ENCODE measurements at places on chromosomes 4 and X.

DNA sequence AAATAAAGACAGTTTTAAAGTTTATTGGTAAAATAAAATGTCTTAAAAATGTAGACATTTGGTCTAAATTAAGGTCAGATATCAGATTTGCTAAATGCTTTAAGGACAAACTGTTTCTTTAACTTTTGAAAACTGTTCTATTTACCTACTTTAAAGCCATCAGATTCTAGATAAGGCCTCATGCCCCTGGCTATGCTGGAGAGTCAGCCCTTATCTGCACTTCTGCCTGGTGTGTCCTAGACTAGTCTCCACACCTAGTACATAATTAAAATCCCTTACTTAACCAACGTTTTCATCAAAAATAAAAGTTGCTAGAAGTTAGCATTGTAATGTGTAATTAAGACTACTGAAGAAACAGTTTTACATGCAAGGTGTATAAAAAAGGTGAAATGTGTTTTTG, 25.6 kb downstream of the HSD17B11 start:
- no peak for DNase-seq

- DNase-seq = peak; percentile 96
Observed at GRCh38 chrX:45668686-45669443, 468.2 kb upstream of the DIPK2B start.

DNA sequence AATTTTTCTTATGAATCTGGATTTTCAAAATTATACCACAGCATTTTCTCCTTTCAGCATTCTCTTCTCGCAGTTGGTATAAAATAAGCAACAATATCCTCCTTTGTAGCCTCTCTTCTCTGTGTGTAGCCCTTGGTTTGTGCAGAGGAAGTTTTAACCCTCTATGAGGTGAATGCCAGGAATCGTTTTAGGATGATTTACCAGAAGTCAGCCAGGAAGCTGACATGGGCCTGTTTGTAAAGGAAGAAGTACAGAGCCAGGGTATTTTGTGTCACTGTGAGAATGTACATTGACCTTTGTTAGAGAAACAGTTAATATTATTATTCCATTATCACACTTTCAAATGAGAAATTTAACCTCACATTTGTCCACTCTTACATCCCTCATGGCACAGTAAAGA, 88.9 kb upstream of the RPL34 start:
- DNase-seq = no peak

DNA sequence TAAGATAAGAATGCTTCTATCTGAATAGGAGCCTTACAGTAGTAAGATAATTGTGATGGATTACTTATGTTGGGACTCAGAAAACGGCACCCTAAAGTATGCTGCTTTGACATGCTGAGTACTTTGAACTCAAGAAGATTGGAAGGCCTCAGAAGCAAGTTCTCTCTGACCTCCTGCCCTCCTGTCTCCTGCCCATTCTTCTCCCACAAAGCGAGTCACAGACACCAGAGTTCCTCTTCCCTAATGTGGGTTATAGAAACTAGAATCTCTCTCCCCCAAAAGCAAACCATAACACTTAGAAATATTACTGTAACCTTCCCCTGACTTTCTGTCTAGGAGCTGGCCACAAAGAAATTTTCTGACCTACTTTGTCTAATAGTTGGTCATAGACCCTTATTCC, 76.5 kb downstream of the DDIT4L start:
- no peak for DNase-seq

GRCh38 chr4:88015659-88016295, 8.3 kb downstream of the PKD2 start:
- DNase-seq = no peak

GRCh38 chrX:18203631-18204030, 17.1 kb downstream of the BEND2 start:
- DNase-seq = no peak

GRCh38 chr4:3232871-3233271, 16.1 kb upstream of the MSANTD1 start:
- no peak for DNase-seq

DNA sequence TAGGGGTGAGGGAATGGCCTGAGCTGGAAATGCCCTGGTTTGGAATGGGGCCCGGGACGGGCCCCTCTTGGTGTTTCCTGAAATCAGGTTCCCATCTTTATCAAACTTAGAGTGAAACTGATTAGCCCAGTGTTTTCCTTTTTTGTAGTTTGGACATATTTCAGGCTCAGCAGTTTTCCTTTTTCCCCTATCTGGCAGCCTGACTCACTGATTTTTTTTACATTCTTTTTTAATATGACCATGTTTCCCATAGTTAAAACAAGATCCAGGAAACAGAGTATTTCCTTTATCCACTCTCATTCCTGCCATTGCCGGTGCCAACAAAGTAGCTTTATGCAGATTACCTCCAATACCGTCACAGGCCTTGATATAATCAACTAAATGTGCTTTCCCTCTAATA, 20.5 kb upstream of the C4orf17 start:
- DNase-seq = no peak

DNA sequence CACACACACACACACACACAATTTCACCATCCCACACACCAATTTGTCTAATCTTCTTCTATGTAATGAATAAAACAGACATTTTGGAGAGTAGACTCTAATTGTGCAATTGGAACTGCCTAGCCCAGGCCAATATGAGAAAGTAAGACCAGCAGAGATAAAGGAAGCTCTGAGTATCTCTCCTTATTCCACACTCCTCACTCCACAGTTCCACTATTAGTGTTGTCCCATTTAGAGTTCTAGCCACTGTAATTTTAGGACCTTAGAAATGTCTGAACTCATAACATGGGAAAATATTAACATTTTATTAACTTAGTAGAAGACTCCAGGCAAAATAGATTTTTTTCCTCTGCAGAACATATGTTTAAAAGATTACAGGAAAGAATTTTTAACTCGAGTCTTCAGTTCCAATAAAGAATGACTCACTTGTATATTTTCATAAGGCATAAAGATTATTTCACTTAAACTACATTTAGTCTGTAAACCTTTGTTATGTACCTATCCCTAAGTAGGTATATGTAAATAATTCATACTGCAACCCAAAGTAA, 297.6 kb upstream of the INTU start:
- no peak for DNase-seq

GRCh38 chr4:128225148-128225547, 62.5 kb downstream of the PGRMC2 start:
- DNase-seq = peak; percentile 96

DNA sequence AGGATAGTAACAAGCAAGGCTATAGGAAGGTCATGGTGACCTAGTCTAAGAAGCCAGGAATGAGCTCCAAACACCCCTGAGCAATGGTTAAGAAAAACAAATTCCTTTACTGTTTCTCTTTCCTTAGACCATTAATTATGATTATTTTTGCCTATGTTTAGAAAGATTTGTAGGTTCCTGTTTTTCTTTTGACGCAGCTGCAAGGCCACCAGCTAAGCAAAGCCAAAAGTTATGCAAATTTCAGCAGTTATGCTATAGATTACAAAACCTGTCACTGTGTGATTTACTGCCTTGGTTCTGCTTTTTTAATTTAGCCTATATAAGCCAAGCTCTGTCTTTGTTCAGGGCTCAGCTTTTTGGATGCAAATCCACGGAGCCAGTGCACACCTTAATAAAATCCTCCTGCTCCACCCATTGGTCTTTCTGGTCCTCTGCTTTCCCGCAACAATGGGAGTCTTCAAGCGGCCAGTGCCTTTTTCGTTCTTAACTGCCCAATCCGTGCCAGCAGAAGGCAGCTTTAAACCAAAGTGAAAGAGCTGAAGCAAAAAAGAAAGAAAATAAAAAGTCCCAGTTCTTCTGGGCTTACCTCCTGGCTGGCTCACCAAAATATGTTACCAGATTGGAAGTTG, 1.4 kb upstream of the CEP135 start:
- peak; percentile 66 for DNase-seq

- no peak for DNase-seq
Observed at GRCh38 chr4:142097015-142097414, 460.6 kb downstream of the IL15 start.

DNA sequence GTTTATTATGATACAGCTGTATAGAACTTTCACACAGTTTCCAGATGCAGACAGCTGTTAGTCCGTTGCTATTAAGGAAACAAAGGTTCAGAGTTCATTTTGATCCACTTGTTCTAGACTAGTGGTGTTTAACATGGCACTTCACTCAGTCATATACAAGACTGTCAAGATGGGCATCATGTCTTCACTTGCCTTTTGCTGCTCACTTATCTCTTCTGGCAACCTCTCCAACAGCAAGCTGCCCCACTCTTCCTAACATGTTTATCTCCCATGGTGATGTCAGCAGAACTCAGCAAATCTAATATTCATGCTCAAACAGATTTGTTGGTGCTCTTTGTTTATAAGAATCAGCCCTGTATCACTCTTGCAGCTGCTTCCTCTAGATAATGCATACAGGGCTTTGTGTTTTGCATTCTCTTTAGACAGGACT, 236.2 kb upstream of the HAND2 start:
- DNase-seq = no peak

- DNase-seq = no peak
Observed at GRCh38 chr4:46886711-46887110, 22.3 kb downstream of the COX7B2 start.

- no peak for DNase-seq
Observed at GRCh38 chr4:153267890-153268289, 63.6 kb downstream of the TRIM2 start.

GRCh38 chr4:22922426-22922825, 229.7 kb downstream of the GBA3 start:
- no peak for DNase-seq

GRCh38 chrX:39633293-39633692, 464.5 kb downstream of the BCOR start:
- DNase-seq = peak; percentile 72
